A549 (cell line): ENCODE measurements at places on chromosomes 12 and 14. TPM values are rescaled to one million over a fixed set of nuclear protein-coding genes. Genes with fewer than 3 reads are reported as not detected.

GRCh38 chr14:72686832-72687231 is 207.1 kb downstream of the DPF3 start:
- no peak for DNase-seq

The RFX4 gene
- polyA plus RNA-seq = not detected in 3 replicates

DNA sequence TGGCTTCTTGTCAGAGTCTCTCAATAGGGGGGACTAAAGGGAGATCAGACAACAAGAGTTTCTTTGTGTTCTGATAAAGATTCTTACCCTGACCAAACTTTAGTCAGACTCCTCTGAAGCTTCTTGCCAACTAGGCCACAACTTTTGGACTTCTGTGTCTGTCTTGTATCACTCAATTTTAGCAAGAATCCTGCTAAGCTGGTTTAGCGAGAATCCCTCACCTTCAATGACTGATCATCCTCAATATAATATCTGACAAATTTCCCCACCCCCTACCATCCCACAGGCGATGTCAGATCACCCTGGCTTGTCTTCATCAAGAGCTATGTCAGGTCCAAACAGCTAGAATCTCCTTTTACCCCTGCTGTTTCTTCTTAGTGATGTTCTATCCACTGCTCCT is 215.2 kb downstream of the RASSF9 start:
- no peak for DNase-seq

The PLCZ1 gene
- polyA plus RNA-seq = not detected in 3 replicates

The RNASE3 gene
- not detected in 3 replicates for polyA plus RNA-seq
